ENCODE measurements at places on chromosomes 2 and 18.
A peak's percentile ranks its signal among the peaks of the same experiment; 100 is the strongest.

DNA sequence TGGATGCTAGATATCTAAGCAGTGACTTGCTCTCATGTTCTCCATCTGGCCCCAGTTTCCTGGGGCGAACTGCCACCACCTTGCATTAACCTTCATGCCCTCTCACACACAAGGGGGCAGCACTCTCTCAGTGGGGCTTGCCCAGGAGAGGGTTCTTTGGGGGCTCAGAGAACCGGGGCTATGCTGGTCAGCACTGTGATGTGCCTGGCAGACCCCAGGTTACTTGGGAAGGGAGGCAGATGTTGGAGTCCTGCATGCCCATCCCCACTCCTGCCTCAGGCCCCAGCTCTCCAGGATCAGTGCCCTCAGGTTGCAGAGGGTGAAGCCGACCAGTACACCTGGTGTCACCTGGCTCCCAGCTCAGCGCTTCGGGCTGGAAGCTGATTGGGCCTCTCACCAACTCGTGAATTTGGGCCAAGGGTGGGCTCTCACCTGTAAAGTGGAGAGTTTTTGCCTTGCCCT lies 396.2 kb upstream of the HS6ST1 start:
- DNase-seq = no peak

DNA sequence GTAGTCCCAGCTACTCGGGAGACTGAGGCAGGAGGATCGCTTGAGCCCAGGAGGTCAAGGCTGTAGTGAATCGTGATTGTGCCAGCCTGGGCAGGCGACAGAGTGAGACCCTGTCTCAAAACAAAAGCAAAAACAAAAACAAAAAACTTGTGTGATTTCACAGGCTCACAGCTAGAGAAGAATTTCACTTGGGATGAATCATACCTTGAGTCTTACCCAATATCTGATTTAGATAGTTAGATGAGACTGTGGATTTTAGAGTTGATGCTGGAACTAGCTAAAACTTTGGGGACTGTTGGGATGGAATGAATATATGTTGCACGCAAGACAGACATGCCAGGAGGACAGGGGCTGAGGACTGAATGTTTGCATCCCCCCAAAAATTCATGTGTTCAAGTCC lies 4.4 kb downstream of the ANKRD29 start:
- no peak for DNase-seq

- DNase-seq = no peak
Measured at GRCh38 chr2:241298673-241299072, 16.8 kb downstream of the HDLBP start.

DNA sequence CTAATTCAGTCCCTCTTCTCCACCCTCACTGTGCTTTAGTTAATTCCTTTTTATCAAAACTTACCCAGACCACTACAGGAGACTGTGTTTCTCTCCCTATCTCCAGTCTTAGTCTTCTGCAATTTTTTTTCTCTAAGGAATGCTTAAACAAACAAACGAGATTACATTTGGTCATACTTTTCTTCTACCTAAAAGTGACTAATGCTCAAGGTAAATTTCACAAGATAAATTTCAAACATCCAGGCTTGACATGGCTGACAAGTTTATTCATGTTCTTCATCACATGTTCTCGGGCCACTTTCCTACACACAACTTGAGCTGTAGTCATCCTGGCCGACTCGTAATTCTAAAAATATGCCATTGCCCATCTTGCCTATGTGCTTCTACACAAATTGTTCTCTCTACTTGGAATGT lies 23.2 kb upstream of the ACSL3 start:
- no peak for DNase-seq

GRCh38 chr2:9152975-9153642 lies 53.5 kb upstream of the ASAP2 start:
- DNase-seq = no peak

DNA sequence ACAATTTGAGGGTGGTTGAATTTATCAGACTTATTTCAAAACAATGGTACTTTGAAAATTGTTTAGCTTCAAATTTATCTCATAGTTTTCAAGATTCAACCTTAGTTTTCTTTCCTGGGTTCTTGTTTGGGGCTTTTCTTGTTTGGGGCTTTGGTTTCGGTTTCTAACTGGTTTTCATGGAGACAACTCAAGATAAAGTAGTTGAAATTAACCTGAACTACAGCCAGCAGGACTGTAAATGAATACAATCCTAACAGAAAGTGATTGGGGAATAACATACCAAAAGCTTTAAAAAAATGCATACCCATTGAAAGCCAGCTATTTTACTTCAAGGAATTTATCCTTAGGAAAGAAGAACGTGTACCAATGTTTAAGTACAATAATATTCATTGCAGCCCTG lies 133.5 kb upstream of the SLC14A2 start:
- no peak for DNase-seq

DNA sequence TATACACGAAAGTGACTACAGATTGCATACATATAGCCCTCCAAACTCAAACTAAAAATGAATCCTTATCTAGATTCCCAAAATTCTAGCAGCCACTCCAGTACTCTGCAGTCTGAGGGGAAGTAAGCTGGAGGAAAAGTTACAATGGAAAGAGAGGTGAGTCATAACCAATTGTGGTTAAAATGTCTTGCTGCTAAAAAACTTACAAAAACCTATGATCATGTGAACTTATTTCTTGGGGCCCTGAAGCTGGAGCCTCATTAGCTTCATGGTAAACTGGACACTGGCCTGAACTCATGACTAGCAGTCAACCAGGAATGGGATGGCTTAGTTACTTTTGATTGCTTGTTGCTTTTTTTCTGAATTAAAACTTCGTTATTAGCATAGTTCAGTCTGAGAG lies 175.9 kb downstream of the SLC4A3 start:
- no peak for DNase-seq

DNA sequence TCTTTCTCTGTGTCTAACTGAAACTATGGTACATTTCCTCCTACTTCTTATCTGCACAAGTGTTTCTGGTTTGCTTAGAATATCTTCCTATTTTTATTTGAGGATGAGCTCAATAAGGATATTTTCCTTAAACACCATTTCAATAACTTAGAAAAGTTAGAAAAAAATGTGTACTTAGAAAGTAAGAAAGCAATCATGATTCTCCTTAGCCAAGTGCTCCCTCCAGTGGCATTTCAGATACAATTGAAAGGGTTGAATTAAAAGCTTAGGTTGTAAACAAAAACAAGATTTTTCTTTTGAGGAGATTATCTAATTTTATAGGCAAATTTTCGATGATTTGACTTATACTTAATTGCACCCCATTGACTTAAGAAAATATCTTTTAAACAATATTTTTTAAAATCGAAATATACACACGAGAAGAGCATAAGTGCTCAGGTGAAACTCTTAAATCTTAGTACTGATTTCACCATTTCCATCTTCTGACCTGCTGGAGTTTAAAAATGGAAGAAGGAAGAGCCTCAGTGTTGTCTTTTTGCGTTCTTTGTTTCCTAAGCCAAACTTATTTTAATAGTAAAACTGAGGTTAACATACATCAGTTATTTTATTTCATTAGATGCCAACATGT lies 26.9 kb downstream of the C18orf63 start:
- peak; percentile 32 for DNase-seq

- no peak for DNase-seq
Measured at GRCh38 chr2:173393186-173393585, 38.5 kb downstream of the CDCA7 start.

- no peak for DNase-seq
Measured at GRCh38 chr2:180334514-180334913, 327.4 kb upstream of the CWC22 start.

DNA sequence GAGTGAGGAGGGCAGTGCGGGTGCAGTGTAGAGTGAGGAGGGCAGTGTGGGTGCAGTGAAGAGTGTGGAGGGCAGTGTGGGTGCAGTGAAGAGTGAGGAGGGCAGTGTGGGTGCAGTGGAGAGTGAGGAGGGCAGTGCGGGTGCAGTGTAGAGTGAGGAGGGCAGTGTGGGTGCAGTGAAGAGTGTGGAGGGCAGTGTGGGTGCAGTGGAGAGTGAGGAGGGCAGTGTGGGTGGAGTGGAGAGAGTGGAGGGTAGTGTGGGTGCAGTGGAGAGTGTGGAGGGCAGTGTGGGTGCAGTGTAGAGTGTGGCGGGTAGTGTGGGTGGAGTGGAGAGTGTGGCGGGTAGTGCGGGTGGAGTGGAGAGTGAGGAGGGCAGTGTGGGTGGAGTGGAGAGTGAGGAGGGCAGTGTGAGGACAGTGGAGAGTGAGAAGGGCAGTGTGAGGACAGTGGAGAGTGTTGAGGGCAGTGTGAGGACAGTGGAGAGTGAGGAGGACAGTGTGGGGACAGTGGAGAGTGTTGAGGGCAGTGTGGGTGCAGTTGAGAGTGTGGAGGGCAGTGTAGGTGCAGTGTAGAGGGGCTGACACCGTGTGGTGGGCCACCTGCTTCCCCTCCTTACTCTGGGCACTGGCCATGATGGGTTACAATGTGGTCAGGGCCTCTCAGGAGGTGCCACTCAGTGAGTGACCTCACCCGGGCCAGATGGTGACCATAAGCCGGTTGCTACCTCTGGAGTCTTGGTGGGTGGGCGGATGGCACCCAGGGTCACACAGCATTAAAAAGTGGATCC lies 28.5 kb downstream of the INPP4A start:
- no peak for DNase-seq

DNA sequence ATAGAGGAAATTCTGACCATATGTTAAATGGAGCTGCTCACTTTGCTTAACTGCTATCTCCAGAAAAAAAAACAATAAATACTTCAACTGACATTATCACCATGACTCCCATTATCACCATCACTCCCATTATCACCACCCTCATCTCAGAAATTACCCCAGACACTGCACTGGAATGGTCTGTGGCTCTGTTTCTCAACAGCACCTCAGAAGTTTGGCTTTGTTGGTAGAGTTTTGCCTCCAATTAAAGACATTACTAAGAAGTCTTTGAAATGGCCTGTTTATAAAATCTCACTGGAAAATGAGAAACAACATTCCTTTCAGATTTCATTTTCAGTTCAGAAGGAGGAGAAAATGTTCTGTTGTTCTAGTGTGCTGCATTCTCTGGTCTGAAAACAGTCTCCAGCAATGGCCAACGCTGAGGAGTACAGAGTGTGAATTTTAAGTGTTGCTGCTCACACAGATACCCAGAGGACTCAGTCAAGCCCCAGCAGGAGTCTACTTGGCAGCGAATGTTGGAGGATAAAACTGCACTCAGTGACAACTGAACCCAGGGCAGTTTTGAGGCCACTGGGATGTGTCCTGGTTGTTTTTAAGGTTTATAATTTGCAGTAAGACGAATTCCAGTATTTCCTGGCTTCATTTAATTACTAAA lies 364.5 kb upstream of the CDH2 start:
- no peak for DNase-seq

GRCh38 chr18:78126536-78126935 lies 853.1 kb upstream of the SALL3 start:
- no peak for DNase-seq

DNA sequence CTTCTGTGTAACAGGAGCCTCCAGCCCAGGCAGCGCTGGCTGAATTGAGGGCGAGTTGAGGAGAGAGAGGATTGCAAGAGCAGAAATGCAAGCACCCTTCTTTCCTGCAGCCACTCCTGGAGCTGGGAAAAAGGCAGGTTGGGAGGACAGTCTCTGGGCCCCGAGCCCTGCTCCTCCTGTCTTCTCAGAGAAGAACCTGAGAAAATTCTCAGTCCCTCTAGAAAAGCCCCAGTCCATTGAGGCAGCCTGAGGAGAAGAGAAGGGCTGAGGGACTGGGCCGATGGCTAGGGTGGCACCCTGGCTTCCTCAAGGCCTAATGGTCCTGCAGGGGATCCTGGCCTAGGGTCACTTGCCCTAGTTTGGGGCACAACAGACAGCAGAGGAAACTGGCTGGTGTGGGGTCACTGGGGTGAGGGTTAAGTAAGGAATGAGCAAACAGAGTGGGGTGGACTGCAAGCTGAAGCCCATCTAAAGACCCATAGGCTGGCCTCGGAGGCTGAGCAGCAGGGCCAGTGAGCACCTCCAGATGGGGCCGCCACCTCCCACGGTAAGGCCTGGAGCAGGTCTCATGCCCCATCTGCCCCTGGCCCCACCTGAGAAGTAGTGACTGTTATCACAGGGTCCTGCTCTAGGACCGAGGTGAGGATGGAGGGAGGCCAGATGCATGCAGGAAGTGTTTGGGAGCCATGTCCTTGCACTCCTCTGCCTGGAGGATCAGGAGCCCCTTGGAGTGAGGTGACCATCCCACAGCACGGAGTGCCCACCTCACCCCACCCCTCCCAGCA lies 12.4 kb downstream of the CIB4 start:
- no peak for DNase-seq

DNA sequence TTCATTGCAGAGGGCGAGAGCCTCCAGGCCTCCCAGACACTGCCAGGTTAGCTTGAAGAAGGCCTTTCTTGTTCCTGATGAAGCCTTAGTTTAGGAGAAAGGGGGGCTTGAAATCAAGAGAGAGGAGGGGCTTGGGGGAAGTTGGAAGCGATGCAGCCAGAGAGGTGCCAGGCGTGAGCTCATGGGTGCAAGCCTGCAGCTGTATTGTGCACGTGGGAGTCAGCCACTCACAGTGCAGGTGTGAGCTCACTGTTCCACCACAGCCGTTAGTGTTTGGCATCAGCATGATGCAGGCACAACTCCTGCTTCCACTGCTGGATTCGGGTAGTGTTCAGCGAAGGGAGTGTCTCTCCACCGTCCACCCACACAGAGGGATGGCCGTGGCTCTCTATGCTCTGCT lies 68.4 kb upstream of the ALPP start:
- DNase-seq = no peak

GRCh38 chr2:197486175-197486574 lies 13.5 kb downstream of the HSPD1 start:
- DNase-seq = no peak

- DNase-seq = no peak
Measured at GRCh38 chr18:53268455-53268854, 928.5 kb downstream of the DCC start.

DNA sequence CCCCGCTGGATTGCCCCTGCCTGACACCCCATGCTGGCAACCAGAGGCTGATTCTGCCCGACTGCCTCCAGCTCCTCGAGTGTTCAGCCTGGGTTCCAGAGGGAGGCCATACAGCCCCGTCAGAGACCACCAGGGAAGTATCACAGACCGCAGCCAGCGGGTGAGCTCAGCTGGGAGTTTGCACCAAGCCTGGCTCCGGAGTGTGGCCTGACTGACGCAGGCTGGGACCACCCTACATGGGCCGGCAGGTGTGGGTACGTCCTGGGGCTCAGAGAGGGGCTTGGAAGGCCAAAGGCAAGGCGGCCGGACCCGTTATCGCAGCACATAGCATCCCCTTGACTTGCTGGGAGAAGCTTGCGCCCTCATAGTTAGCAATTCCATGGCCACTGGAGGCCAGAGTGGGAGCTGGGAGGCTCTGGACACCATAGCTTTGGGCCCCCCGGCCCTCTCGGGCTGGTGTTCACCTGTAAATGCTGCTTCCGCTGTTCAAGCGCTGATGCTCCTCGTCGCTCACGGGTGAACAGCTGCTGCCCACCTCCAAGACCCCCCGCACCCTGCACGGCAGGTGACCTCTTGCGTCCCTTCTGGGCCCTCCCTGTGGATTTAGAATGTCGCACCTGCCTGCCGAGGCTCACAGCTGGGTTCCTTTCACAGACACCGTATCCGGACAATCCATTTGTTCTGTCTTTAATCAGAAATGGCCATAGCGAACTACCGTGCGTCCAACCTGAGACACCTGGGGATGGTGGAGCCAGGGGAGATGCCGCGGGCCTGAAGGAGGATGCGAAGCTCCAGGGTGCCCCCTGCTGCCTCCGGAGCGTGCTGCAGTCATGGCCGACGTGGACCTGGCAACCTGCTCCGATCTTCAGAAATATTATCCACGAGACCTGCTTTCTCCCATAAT lies 31.2 kb upstream of the SLC66A3 start:
- DNase-seq = peak; percentile 71

GRCh38 chr2:217739741-217740140 lies 263.1 kb downstream of the TNS1 start:
- no peak for DNase-seq
